Right ventricle myocardium superior (tissue), 1 donor: ENCODE measurements at places on chromosomes 12 and 14. TPM values are rescaled to one million over a fixed set of nuclear protein-coding genes. Genes with fewer than 3 reads are reported as not detected.

DNA sequence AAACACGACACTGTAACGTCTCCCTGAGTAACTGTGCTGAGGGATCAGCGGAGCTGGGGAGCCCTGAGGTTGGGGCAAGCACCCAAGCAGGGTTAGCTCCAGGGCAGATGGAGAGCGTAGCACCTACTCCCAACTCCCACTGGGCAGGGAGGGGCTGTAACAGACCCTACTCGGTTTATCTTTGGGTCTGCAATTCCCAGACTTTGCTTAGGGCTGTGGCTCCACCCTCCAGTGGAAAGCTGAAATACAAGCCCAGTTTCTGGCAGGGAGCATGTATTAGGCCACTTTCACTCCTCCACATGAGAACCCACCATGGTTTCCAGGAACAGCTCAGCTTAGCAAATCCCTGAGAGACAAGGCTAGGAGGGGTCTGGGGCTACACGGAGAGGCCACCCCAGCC lies 17.3 kb upstream of the TC2N start:
- peak; percentile 61 for DNase-seq

DNA sequence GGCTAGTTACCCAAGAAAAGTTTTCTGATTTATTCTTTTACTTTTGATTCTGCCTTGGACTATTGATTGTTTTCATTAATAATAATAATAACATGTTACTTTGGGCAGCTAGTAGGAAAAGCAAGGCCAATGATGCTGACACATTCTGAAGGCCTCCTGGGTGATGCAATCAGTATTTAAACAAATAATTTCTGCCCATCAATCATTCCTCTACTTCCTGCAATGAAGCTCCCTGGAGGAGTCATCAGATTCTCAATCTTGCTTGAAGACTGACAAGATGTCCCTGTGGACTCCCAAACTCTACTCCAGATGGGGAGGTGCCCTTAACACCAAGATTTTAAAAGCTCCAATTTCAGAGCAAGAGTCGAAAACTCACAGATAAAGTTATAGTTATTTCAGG lies at the start of gene SPX:
SPX (plus strand) TSS at position 244 of the 400 bp plus-strand sequence. CDS start 177 bp downstream, outside the sequence.
- DNase-seq = no peak

- no peak for DNase-seq
Observed at GRCh38 chr12:108603743-108604142, 5.9 kb upstream of the TMEM119 start.

DNA sequence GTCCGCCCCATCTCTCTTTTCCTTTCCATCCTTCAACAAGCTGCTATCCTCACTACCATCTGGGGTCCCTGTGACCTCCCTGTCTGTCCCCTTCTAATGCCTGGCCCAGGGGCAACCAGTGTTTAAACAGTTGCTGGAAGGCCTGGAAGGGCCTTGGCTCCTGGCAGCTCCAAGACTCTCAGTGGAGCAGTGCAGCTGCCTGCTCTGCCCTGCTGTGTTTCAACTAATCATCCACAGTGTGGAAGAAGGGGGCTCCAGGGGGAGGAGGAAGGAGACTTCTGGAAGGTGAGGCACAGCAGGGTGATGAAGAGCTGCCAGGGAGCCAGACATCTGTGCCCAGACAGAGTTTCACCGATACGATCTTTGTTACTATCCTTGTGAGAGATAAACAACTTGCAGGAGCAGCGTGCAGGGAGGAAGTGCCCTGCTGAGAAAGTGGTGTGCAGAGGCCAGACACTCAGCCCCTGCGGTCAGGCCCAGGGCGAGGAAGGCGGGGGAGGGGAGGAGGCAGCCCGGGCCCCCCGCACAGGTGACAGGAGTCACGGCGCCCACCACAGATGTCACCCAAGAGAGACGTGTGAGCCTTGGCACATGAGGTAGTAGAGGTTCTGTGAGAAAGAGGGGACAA lies 1061.8 kb downstream of the BCL11B start:
- no peak for DNase-seq

CDH24 gene
- 1.6 TPM for total RNA-seq

FGF6 gene
- total RNA-seq = not detected

GRCh38 chr14:30115756-30116155 lies 188.1 kb upstream of the PRKD1 start:
- DNase-seq = no peak

- no peak for DNase-seq
Observed at GRCh38 chr14:67392123-67392522, 19.8 kb downstream of the PLEK2 start.

GRCh38 chr12:8127138-8127537 lies 3.7 kb downstream of the CLEC4A start:
- DNase-seq = no peak

NTF3 gene
- 1.1 TPM for total RNA-seq

- DNase-seq = no peak
Observed at GRCh38 chr14:46322076-46322475, 329.5 kb downstream of the RPL10L start.

PLEKHH1 gene
- 4.4 TPM for total RNA-seq

TMEM119 gene
- total RNA-seq = 0.54 TPM
